ENCODE measurements at places on chromosomes 1 and 21.

GRCh38 chr21:34724131-34724856, 55.5 kb downstream of the CLIC6 start:
- DNase-seq = no peak

- DNase-seq = no peak
Observed at GRCh38 chr21:45303751-45304475, 16.2 kb upstream of the POFUT2 start.

- no peak for DNase-seq
Observed at GRCh38 chr1:106688446-106688845, 368.0 kb upstream of the PRMT6 start.

DNA sequence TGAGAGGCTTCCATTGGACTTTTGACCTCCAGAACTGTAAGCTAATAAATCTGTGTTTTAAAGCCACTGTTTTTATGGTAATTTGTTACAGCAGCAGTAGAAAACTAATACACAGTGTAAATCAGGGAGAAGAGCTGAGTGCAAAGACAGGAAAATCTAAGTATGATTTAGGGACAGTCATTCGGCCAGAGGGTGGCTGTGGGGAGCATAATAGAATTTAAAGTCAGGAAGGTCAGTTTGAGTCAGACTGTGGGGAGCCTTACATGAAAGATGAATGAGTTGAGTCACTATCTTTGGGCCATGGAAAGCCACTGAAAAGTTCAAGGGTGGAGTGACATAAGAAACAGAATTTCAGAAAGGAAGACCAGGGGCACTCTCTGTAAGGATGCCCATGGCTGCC, 52.4 kb upstream of the SSX2IP start:
- DNase-seq = no peak

GRCh38 chr1:111691886-111692285, 47.3 kb downstream of the INKA2 start:
- DNase-seq = no peak

DNA sequence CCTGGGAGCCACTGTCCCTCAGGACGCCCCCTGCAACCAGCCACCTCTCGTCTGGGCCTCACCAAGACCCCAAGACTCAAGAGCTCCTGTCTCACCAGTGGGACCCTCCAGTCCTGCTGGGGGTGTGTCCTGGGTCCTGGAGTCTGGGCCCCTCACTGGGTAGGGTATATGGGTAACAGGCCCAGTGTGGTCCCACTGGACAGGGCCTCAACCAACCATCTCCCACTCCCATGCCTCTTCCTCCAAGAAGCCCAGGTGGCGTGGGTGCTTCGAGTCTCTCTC, 725 bp upstream of the VWA1 start:
- no peak for DNase-seq
